ENCODE measurements at places on chromosomes 16 and 17.

GRCh38 chr17:21295036-21295952 lies 10.8 kb downstream of the MAP2K3 start:
- DNase-seq: no peak

- DNase-seq: no peak
Observed at GRCh38 chr17:78672871-78673371, 95.7 kb upstream of the DNAH17 start.

GRCh38 chr16:35733278-35733965 lies 2274.0 kb downstream of the TP53TG3F start:
- no peak for DNase-seq

- no peak for DNase-seq
Observed at GRCh38 chr16:66948134-66948836, 12.8 kb upstream of the CES3 start.

- no peak for DNase-seq
Observed at GRCh38 chr16:73240920-73241319, 193.0 kb upstream of the ZFHX3 start.
